ENCODE measurements at places on chromosomes 1 and 21. TPM values are rescaled to one million over a fixed set of nuclear protein-coding genes. Genes with fewer than 3 reads are reported as not detected.

DNA sequence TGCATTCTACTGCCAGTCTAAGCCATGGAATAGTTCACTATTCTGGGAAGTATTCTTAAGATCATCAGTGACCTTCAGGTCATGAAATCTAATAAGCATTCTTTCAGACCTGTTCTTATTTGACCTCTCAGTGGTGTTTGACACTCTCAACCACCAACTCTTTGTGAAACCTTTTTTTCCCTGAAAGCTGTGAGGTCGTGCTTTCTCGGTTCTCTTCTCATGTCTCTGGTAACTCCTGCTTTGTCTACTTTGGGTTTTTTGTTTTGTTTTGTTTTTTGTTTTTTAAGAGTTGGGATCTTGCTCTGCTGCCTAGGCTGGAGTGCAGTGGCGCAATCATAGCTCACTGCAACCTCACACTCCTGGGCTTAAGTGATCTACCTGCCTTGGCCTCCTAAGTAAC lies 56.3 kb downstream of the POU2F1 start:
- no peak for DNase-seq

DNA sequence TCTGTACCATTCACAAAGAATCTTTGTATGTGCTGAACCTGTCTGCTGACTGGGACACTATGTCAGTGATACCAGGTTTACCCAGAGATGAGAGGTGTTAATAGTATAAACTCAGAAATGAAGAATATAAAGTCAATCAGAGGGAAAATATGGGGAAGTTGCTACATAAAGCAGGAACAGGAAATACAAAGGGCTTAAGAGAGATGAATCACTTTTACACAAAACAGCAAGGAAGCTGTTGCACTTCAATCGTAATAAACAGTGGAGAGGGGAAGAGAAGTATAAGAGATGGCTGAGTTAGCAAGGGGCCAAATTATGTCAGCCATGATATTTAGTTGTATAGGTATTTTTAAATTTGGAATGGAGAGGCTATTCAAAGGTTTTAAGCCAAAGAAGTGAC lies 890.2 kb upstream of the NCAM2 start:
- no peak for DNase-seq

GRCh38 chr1:18547460-18547859 lies 66.7 kb downstream of the KLHDC7A start:
- DNase-seq = no peak

GRCh38 chr1:216221260-216221700 lies 202.0 kb downstream of the USH2A start:
- DNase-seq = no peak

DNA sequence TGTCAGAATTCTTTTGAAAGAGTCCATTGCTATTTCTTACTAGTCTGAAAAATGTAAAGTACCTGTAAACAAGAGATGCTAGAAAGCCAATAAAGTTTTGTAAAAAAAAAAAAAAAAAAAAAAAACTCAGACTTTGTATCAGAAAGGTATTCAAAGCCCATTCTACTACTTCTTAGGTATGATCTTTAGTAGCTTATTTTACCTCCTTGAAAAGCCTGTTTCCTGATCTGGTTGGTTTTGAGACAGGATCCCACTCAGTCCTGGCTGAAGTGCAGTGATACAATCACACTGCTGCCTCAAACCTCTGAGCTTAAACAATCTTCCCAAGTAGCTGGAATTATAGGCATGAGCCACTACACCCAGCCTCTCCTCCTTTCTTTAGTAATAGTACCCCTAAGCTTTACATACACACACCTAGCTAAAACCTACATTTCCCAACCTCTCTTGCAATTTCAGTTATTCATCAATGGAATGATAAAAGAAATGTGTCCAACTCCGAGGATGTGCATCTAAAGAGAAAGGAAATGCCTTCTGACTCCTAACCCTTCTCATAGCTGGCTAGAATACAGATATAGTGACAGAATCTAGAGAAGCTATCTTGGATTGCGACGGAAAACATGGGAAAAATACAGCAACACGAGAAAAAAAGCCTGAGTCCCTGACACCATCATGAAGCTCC lies 30.6 kb downstream of the EPS15 start:
- peak; percentile 13 for DNase-seq

Gene UMODL1
- total RNA-seq = not detected

GRCh38 chr21:25638660-25639550 lies at the start of gene JAM2:
Gene JAM2 (plus strand): TSS chr21:25639258. CDS start chr21:25639822, 564 bp downstream.
- DNase-seq = no peak

Data from natural killer cell (primary cell).